ENCODE measurements at places on chromosomes 12 and 14.

GRCh38 chr12:68899251-68899771 lies 33.7 kb downstream of the CPM start:
- no peak for DNase-seq

DNA sequence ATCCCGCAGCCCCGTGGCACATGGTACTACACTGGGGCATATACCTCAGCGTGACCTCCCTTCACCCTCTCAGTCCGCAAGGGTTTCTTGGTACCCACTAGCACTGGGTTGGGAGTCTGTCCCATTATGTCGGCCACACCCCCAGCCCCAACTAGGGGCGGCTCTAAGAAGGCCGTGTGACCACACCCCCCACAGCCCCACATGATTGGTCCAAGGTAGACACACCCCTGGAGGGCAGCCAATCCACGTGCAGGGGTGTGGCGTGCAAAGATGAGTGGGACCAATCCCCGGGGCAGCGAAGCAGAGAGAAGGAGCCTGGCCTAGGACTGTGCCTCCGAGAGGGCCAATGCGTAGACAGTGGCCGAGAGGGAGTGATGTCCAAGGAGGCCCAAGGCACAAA lies 34.6 kb upstream of the BEGAIN start:
- no peak for DNase-seq

GRCh38 chr12:90305379-90305778 lies 596.7 kb upstream of the ATP2B1 start:
- DNase-seq, result no peak

- no peak for DNase-seq
These were observed 1155.2 kb downstream of the TMEM121 start for GRCh38 chr14:106681568-106681967.

- DNase-seq, result no peak
These were observed 173.6 kb upstream of the EEA1 start for GRCh38 chr12:93102744-93103143.

GRCh38 chr12:80632835-80633234 lies 74.6 kb upstream of the MYF6 start:
- no peak for DNase-seq

DNA sequence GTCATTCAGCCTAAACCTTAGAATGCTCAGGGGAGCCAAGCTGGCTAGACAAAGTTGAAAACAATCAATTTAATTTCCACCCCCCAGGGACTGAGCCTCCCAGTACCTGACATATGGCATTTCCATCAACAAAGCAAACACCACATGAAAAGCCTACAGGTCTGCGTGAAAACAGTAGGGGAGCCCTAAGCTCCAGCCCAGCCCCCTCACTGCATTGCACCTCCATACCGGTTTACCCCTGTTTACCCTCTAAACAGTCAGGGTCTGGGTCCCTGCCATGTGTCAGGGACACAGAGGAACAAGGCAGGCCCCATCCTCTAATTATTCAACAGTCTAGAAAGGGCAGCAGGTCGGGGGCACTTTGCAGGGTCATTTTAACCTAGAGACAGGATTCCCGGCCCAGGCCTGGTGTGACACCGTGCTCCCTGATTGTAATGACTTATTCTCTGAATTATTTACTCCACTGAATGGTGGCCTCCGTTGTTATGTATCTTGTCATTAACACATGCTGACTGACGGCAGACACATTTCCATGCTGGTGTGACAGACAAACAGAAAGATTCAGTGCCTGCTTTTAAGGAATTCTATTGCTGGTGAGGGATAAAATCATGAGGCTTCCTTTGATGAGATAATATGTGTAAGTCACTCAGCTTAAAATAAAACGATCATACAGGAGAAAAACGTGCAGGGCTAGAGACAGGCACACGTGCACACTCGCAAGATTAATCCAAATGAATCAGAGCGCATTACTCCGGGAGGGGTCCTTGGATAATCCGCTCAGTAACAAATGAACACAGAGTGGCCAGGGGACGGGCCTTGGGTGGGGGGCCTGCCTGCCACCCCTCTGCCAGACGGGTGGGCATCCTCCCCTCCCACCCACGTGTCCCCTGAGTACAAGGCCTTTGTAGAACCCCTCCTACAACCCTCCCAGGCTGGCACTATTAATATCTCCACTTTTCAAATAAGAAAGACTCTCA lies 23.2 kb downstream of the CCDC88C start:
- no peak for DNase-seq

GRCh38 chr14:97281741-97282140 lies 484.6 kb downstream of the VRK1 start:
- no peak for DNase-seq

DNA sequence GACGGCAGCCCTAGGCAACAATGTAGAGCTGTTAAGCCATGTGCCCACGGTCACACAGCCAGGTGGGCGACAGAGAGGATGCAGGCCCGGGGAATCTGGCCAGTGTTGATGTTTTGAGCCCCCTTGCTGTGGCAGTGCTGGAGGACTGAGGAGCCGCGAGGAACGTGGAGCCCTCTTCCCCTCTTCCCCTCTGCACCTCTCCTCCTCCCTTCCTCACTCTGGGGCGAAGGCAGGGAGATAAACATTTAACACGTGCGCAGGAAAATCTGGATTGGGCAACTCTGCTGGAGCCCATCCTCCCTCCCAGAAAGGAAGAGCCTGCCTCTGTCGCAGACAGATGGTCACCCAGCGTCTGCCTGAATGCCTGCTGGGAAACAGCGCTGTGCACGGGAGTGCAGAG lies 376.8 kb downstream of the FUT8 start:
- DNase-seq, result no peak

GRCh38 chr14:87153391-87153790 lies 839.6 kb downstream of the GALC start:
- DNase-seq, result no peak

DNA sequence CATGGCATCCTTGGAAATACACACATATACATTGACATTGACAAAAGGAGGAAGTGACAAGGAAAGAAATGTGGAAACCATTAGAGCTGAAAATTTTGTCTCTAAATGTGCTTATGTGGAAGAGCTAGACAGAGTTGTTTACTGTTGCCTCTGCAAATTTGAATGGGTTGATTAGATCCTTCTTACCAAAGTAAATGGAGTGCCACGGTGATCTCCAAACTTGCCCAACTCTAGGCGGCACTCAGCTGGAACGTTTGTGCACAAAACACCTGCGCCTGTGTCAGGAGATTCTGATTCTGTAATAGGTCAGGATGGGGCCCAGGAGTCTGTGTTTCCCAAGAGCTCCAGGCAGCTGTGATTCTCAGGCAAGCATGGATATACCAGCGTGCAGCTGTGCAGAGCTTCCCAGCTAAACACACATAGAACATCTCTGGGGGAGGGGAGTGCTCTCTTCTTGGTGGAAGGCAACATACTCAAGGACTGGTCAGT lies 77.8 kb upstream of the BDKRB2 start:
- DNase-seq, result no peak

DNA sequence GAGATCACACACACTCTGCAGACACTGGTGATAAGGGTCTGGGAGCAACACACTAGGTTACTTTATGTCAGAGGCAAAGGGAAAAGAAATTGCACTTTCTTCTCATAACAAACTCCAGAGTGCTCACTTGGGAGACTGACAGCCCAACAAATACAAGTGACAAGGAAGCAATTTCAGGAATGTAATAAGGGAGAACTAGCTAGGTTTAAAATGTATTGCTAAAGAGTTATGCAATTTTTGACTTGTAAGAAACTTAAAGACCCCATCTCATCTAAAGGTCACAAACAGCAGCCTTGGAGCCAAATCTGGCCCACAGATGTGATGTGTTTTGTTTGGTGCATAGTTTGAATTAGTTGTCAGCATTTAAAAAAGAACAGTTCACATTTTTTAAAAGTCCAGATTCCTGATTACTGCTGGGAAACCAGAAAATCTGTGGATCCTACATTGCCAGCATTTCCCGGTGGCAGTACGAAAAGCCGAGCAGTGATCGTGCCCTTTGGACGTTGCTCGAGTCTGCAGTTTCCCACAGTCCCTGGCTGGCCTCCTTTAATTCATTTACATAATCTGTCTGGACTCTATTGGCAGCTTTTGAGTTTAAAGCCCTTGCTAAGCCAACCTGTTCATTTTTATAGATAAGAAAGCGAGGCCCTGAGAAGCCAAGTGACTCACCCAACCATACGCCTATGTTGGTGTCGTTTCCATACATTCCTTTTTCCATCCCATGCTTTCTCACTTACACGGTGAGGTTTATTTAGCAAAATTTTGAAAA lies 42.0 kb upstream of the ETV6 start:
- DNase-seq, result peak; percentile 49

GRCh38 chr12:123126294-123127181 lies 24.4 kb downstream of the PITPNM2 start:
- peak; percentile 50 for DNase-seq

DNA sequence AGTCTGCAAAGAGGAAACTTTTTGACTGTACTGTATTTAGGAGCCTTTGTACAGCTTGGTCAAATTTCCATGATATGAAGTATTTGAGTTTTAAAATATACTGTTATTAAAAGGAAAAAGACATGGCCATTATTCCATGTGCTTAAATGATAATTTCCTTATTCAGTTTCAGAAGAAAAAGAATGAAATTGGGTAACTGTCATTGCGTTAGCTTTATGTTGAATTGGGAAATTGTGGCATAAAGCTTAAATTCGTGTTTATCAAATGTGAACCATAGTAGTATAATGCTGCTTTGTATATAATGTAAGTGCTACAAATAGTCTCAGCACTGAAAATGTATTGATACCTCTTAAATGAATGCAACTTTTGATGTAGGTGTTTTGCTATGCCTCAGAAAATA lies 64.9 kb downstream of the ETNK1 start:
- DNase-seq, result no peak

GRCh38 chr12:115163710-115164109 lies 479.7 kb upstream of the TBX3 start:
- DNase-seq, result no peak

- no peak for DNase-seq
These were observed 11.6 kb downstream of the IAPP start for GRCh38 chr12:21384261-21384660.

GRCh38 chr12:11568762-11569478 lies 80.6 kb upstream of the ETV6 start:
- no peak for DNase-seq

DNA sequence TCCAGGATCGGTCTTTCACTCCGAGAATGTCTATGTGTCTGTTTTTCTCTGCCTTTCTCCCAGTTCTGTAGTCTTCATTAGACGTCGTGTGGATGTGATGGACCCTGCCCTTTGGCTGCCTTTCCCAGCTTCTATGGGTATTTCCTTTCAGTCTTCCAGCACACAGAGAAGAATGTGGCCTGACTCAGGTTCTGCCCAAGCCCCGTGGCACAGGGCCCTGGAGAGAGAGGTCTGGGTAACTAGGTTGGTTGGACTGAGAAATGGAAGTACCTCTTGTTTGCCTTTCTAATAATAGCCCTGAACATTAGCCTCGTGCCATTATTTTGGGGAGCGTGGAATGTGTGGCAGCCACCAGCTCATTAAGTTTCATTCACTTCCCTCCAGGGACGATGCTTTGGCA lies 3.8 kb downstream of the FOXJ2 start:
- DNase-seq, result no peak

DNA sequence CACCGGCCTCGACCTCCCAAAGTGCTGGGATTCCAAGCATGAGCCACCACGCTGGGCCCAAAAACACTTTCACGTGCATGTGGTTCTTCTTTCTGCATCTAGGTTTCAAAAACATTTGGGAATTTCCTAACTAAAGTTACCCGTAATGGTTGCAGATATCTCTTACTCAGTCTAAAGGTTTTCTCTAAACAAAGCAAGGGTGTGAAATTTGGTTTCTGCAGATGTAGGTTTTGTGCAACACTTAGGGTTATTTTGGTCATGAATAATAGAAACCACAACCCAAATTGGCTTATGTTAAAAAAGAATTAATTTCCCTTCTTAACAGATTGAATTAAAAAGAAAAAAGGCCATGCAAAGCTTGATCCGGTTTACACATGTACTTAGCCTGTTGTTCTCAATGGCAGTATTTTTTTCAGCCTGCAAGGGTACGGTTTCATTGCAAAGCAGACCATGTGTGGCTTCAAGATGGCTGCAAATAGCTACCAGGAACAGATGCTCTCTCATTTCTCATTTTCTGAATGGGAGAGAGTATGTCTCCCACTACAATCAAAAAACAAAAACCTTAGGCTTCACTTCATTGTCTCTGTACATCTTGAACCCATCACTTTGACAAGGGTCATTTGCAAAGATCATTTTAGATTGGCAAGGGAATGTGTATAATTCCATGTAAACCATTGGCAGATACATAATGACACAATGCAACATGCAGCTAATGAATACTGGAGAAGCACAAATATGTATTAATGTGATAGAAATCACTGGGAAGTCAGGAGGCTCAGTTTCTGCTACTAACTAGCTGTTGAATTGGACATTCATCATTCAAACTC lies 491.2 kb upstream of the FLRT2 start:
- DNase-seq, result no peak

GRCh38 chr14:95255013-95255412 lies 64.7 kb downstream of the CLMN start:
- no peak for DNase-seq

DNA sequence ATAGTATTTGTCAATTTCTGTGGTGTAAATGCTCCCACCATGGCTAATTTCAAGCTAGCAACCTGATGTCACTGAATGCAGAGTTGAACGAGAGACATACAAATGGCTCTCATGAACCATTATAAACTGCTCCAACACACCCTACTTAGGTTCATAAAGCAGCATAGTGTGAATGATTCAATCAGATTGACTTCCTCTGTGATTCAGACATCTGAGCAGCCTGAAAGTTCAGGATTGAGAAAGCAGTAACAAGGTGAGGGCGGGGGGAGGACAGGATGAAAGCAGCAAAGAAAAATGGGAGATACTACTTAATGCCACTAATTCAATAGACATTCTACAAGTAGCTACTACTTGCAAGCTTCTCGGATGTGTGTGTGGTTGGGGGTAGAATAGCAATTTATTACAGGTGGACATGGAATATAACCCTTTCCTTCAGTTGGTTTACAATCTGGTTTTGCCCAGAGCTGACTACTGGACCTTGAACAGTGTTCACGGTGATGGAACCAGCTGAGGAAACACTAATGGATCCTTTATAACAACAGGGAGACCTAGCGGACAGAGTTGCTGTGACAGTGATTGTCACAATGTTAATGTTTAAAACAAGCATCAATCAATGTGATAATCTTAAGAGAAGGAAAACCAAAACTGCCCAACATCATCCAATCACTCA lies 52.5 kb upstream of the PELI2 start:
- DNase-seq, result no peak

DNA sequence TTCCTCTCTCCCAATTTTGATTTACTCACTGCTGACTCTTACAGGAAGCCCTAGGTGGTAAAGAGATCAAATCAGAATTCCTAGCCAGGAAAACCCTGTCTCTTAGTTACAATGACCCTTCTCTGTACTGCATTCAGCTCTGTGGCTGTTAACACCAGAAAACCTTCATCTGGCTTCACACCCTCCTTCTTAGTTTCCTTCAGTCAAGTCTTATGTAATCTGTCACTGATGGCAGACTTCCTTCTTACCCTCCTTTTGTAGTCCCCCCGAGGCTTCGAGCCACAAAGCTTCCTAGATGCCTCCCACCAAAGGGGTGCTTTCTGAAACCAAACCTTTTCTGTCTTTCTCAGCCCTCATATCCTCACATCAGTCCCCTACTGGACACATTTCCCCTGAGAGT lies 16.5 kb downstream of the NGDN start:
- no peak for DNase-seq

All from AG04450 (cell line).